ENCODE measurements at places on chromosomes 1 and 21.
A peak's percentile ranks its signal among the peaks of the same experiment; 100 is the strongest.

- no peak for DNase-seq
These were observed 17.9 kb downstream of the PTTG1IP start for GRCh38 chr21:44855572-44855971.

DNA sequence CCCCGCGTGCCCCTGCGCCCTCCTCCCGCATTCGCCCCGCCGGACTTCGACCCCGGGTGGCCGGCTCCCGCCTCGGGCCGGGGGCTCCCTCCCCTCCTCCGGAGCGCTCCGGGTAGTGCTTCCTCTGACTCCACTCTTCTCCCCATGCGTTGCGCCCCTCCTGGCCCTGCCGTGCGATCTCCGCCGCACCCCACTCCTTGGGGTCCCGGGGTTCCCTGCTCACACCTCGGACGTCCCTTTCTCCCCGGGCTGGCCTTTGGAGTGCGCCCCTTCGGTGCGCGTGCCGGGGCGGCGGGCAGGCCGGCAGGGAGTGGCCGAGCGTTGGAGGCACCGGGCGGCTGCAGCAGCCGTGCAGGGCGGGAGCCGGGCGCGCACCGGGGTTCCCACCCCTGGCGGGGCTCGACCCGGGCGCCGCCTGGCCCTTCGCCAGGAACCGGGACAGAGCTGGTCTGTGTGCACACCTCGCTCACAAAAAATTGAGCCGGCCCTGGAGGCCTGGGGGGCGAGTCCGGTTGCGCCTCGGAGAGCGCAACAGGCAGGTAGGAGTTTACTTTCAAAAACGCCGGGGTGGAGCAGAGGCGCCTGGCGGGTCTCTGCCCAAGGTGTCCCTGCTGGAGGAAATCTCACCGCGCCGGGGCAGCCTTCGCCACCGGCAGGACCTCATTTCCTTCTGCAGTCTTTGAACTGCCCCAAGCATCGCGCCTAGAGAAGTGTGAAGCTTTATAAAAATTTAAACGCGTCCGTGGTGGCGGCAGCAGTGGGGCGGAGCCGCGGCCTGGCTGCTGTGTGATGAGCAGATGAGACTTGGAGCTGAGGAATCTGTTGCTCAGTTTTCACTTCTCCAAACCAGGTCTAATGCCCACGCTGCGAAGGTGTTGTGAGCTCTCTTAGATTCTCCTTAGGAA lies 650 bp downstream of the VANGL1 start:
- peak; percentile 57 for DNase-seq

DNA sequence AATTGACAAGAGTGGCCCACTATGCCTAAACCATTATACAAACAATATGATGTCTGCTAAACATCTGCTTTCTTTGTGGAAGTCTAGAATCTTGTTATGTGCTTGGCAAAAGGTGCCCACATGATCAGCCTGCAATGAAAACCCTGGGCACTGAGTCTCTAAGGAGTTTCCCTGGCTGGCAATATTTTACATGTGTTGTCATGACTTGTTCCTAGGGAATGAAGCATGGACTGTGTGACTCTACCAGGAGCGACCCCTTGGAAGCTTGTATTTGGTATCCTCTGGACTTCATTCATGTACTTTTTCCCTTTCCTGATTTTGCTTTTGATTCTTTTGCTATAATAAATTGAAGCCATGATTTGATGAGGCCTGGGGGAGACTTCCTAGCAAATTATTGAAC lies 324.9 kb downstream of the HHIPL2 start:
- no peak for DNase-seq

DNA sequence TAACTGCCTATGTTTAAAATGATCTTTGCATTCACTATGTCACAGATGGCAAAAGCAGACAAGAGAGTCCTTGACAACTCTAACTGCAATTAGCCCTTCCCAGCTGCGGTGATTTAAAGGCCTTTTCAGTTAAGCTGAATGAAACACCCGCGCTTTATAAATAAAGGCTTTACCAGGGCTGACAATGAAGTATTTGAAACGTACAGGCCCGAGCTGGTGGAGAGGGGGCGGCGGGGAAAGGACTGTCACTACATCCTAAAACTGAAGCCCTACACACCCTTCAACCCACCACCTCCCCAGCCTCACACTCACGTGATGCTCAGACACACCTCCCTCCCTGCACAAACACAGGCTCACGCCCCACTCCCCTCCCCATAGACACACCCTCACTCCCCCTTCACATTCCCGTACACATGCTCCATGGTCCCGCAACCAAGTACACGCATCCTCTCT lies 45.5 kb downstream of the GRIK3 start:
- no peak for DNase-seq

DNA sequence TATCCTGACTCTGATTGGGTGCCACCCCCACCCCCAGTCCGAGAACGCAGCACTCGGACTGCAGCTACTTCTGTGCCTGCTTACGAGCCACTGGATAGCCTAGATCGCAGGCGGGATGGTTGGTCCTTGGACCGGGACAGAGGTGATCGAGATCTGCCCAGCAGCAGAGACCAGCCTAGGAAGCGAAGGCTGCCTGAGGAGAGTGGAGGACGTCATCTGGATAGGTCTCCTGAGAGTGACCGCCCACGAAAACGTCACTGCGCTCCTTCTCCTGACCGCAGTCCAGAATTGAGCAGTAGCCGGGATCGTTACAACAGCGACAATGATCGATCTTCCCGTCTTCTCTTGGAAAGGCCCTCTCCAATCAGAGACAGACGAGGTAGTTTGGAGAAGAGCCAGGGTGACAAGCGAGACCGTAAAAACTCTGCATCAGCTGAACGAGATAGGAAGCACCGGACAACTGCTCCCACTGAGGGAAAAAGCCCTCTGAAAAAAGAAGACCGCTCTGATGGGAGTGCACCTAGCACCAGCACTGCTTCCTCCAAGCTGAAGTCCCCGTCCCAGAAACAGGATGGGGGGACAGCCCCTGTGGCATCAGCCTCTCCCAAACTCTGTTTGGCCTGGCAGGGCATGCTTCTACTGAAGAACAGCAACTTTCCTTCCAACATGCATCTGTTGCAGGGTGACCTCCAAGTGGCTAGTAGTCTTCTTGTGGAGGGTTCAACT lies 2.1 kb downstream of the RBM15 start:
- no peak for DNase-seq

DNA sequence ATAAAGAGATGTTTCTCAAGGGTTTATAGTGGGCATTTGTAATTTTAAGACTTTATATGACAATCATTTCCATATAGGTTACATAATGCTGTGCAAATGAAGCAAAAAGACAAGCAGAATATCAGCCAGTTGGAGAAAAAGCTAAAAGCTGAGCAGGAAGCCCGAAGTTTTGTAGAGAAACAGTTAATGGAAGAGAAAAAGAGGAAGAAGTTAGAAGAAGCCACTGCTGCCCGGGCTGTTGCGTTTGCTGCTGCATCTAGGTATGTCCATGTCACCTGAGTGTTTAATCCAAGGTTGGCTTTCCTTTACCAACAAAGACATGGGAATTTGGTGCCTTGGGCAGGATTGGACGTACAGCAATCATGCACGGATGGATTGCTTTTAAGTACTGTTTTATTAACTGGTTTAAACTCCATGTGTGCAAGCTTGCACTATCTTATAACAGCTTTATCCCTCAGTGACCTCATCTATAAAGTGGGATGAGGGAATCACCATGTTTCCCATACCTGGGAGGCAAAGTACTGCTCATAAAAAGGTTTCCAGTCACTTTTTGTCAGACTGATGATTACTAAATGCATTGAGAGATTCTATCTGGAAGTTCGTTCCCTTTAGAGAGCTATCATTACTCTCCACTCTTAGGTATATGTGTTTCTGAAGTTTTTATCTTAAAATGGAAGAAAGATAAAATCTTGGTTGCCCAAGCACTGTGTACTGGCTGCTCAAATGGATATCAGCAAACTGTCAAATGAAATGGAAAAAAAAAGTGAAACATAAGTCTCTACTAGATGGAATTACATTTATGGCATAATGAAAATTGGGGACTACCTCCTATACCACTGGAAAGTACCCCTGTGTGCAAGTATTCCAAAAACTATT lies 55.1 kb downstream of the MACO1 start:
- no peak for DNase-seq

GRCh38 chr1:69320757-69321211 lies 246.9 kb upstream of the LRRC7 start:
- no peak for DNase-seq

- DNase-seq, result no peak
These were observed 5.9 kb downstream of the KIAA2013 start for GRCh38 chr1:11920239-11920903.

Data from left renal cortex interstitium (tissue), 4 donors.